ENCODE measurements at places on chromosomes 2 and 18.
A peak's percentile ranks its signal among the peaks of the same experiment; 100 is the strongest.

GRCh38 chr18:78242254-78242643, 737.4 kb upstream of the SALL3 start:
- DNase-seq, result no peak

DNA sequence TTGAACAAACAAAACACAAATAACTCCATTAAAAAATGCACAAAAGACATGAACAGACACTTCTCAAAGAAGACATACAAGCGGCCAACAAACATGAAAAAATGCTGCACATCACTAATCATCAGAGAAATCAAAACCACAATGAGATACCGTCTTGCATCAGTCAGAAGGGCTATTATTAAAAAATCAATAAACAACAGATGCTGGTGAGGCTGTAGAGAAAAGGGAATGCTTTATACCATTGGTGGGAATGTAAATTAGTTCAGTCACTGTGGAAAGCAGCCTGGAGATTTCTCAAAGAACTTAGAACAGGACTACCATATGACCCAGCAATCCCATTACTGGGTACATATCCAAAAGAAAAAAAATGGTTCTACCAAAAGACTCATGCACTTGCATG, 37.8 kb downstream of the GPR155 start:
- DNase-seq, result no peak

DNA sequence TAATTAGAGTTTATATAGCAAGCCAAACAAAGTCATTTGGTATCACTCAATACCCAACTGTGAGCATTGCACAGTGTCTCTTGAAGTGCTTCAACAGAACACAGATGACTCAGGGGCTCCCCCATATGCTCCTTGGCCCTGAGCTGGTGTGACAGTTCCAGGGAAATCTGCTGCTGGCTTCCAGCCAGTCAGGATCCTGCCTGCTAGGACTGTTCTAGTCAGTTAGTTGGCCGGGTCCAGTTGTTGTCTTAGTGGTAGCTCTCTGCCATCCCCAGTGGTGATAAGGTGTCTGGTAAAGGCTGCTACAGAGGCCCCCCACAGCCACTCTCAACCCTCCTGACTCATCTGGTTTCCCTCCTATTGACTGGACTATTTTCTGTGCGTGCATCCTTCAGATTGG, 100.3 kb downstream of the IRS1 start:
- DNase-seq, result no peak

- no peak for DNase-seq
These were observed 146.0 kb downstream of the FAM210A start for GRCh38 chr18:13580351-13580750.

DNA sequence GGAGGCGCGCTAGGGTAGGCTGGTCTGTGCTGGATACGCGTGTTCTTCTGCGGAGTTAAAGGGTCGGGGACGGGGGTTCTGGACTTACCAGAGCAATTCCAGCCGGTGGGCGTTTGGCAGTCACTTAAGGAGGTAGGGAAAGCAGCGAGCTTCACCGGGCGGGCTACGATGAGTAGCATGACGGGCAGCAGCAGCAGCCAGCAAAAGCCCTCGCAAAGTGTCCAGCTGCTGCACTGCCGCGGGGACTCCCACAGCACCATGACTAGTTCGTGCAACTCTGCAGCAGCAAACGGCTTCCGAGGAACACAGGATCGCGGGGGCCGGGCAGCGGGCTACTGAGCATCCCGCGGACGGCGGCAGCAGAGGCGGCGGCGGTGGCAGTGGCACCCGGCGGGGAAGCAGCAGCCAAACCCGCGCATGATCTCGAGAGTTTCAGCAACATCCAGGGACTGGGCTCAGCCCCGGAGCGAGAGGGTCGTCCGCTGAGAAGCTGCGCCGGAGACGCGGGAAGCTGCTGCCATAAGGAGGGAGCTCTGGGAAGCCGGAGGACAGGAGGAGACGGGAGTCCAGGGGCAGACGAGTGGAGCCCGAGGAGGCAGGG, 368 bp downstream of the TMEFF2 start:
- peak; percentile 49 for DNase-seq

- DNase-seq, result no peak
These were observed 34.4 kb upstream of the PKDCC start for GRCh38 chr2:42013409-42013808.

DNA sequence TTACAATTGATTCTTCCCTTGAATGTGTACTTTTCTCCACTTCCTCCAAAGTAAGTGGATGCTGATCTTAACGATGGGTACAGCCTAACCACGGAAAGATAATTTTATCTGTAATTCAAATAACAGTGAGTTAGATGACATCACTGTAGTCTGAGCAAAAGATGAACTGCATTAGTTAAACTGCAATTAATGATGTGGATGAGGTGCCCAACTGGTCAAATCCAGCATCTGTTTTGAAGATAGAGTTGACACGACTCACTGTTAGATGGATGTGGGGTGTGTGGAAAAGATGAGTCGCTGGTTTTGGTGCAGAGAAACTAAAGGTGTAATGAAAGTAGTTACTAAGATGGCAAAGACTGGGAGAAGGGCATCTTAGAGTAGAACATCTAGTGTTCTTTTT, 270.5 kb upstream of the MEIS1 start:
- DNase-seq, result no peak

- DNase-seq, result peak; percentile 67
These were observed 2.5 kb downstream of the HPCAL1 start for GRCh38 chr2:10305254-10305635.

GRCh38 chr2:19860022-19860421, 41.8 kb downstream of the TTC32 start:
- no peak for DNase-seq

GRCh38 chr2:38634684-38635083, 31.2 kb upstream of the GALM start:
- DNase-seq, result no peak

DNA sequence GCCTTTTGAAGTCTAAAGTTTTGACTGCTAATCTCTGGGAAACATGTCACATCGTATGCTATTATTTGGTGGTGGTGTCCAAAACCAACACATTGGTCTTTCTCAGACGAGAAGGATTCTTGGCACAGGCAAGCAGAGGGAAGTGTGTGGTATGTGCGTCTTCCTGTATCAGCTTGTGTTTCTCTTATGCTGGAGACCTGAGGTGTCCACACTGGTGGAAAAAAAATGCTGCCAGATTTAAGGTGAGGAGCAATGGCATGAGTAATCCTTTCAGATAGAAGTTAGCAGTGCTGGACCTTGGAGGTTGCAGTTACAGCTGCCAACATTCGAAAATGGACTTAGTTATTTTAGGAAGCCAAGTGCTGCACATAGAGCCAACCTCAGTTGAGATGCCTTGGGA, 11.7 kb upstream of the FHL2 start:
- no peak for DNase-seq

DNA sequence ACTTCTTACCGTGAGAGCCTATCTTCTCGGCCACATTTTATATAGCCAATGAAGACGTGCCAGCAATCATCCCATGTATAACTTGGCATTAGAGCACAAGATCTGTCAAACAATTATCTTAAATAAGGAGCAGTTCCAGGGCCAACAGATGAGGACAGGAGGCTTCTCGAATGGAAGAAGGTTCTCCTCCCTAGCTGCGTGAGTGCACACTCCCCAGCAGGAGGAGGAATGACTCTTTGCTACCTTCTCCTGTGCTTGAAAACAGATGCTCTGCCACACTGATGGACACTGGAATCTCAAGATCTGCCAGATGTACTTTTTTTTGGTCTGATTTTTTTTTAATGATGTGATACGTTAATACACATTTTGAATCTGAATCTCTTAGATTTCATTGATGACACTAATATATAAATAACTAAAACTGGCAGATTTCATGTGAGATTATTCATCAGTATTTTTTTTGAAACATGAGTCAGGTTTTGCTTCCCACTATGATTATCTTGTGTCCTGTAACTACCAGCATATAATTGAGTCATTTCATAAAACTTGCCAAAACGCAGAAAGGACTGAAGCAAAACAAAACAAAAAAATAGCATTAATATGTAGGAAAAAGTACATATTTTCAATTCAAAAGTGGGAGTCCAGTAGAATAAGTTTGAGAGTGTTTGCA, 626 bp upstream of the VIT start:
- no peak for DNase-seq

Measured in stimulated activated CD4-positive, alpha-beta T cell treated with anti-CD3 and anti-CD28 coated beads, Interleukin-15, amount 100 ng/mL, for 24 hours (primary cell).